ENCODE measurements at places on chromosomes 4 and X. TPM values are rescaled to one million over a fixed set of nuclear protein-coding genes. Genes with fewer than 3 reads are reported as not detected.

Gene LNX1
- 15.8 TPM for polyA plus RNA-seq

GRCh38 chrX:73867144-73867543, 304.1 kb downstream of the CHIC1 start:
- no peak for DNase-seq

- DNase-seq, result no peak
These were observed 230.1 kb upstream of the GALNTL6 start for GRCh38 chr4:171582961-171583581.

GRCh38 chr4:113375964-113376666, 326.7 kb downstream of the ANK2 start:
- DNase-seq, result no peak
